ENCODE measurements at places on chromosomes 5 and 9. TPM values are rescaled to one million over a fixed set of nuclear protein-coding genes. Genes with fewer than 3 reads are reported as not detected.

- no peaks in the 10 kb centered on the region for H3K4me1 ChIP-seq
- DNase-seq, result no peak
- H3K4me3 ChIP-seq, result no peak overlapping the region
Measured at GRCh38 chr9:113042884-113043657, 13.5 kb downstream of the ZFP37 start.

- H3K27me3 ChIP-seq, result peaks cover 8% of the 10 kb centered on the region
- H3K4me3 ChIP-seq, result no peak overlapping the region
- H3K36me3 ChIP-seq, result no peaks in the 10 kb centered on the region
- no peak overlapping the region for H3K27ac ChIP-seq
Measured at GRCh38 chr9:132596200-132596599, 13.8 kb downstream of the BARHL1 start.

DNA sequence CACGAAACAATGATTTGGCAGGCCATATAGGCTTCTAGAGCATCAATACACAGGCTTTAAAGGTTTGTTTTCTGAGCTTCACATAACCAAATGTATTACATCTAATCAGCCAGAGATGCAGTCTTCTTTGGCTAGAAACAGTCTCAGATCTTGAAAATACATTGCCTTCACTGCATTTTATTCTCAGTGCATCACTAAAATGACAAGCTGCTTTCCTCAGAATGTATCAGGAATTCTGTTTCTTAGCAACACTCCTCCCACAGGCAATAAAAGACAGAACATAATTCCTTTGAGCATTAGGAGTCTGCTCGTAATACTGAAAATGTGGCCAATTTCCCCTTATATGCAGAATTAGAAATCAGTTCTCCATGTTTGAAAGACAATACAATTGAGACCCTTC, 36.9 kb downstream of the FEM1C start:
- no peak overlapping the region for H3K27ac ChIP-seq
- no peaks in the 10 kb centered on the region for H3K36me3 ChIP-seq
- H3K27me3 ChIP-seq, result no peaks in the 10 kb centered on the region
- H3K4me3 ChIP-seq, result no peak overlapping the region
- H3K4me1 ChIP-seq, result no peaks in the 10 kb centered on the region

DNA sequence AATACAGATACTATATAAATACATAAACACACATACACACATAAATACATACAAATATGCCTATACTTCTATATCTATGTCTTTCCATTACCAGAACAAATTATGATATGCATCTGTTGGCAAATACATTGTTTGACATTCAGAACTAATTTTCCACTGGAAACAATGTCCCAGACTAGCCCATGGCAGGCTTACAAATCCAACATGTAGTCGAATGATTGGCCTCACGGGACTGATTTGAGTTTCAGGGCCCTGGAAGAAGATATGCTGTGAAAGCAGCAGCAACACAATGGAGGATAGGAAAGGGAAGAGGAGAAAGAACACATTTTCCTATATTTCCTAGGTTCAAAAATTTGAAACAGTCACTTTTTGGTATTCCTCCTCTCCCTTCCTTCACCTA, 881.1 kb upstream of the DMAC1 start:
- no peaks in the 10 kb centered on the region for H3K27me3 ChIP-seq
- H3K27ac ChIP-seq, result no peak overlapping the region
- DNase-seq, result no peak

GRCh38 chr5:116806836-116807235, 232.2 kb upstream of the SEMA6A start:
- H3K27ac ChIP-seq, result no peak overlapping the region
- DNase-seq, result no peak
- H3K4me3 ChIP-seq, result no peak overlapping the region
- H3K27me3 ChIP-seq, result no peaks in the 10 kb centered on the region

DNA sequence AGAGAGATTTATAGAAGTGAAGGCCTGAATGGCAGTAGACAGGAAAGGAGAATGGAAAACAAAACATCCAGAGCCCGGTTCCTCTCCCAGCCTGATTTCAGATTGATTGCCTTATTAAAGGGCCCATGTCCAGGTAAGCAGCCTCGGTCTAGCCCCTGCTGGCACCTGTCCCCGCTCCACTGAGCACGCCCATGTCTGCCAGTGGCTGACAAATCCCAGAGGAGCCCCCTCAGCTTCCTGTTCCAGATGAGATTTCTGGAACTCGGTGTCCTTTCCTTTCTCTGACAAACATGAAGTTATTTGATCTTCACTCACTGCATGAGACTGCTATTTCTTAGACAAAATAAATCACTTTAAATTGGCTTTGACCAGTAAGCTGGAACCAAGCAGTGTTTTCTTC, 187.0 kb upstream of the ADCY2 start:
- H3K4me1 ChIP-seq, result peaks cover 4% of the 10 kb centered on the region
- no peaks in the 10 kb centered on the region for H3K36me3 ChIP-seq
- H3K27ac ChIP-seq, result peak overlapping the region; percentile 26
- H3K27me3 ChIP-seq, result no peaks in the 10 kb centered on the region
- no peak for DNase-seq
- H3K4me3 ChIP-seq, result no peak overlapping the region

DNA sequence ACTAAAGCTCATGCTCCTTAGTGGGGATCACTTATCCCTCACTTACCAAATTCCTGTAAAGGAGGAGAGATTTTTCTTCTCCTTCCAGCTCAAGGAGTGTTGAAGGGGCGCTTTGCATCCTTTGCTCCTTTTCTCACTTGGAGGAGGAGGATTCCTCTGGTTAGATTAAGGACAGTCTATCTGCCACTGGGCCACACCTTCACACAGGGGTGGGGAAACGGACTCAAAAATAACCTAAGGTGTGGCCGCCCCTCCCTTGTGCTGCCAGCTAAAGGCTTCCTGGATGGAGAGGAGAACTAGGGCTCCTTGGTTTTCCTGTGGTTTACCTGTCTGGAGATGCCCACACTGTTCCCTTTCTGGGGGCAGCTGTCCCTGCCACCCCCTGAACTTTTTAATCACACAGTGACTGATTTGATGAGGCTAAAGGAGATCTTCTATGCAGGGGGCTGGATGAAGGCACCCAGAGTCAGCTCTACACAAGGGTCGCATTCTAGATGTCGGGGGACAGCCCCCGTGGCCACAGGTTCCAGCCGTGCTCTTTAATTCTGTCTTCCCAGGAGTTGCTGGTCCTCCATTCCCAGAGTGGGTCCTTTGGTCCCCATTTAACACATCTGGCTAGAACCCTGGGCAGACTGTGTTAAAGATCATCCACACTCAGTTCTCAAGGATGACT, 14.4 kb downstream of the GLRX start:
- no peaks in the 10 kb centered on the region for H3K36me3 ChIP-seq
- H3K4me1 ChIP-seq, result peaks cover 29% of the 10 kb centered on the region
- DNase-seq, result peak; percentile 87
- no peak overlapping the region for H3K4me3 ChIP-seq
- H3K27me3 ChIP-seq, result no peaks in the 10 kb centered on the region

DNA sequence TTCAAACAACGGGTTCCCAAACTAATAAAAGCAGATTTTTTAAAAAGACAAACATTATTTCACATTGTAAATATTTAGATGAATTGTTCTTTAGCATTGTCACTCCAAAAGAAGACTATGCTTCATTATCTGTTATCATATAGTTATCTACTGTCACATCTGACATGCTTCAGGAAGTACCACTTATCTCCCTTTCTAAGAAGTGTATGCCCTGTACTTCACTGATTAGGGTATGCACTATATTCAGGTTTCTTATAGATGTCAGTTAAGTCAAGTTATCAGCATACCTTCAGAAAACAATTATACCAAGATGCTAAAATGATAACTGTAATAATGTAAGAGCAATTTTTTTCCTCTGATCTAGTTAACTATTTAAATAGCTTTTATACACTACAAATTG, 40.4 kb downstream of the LMBRD2 start:
- no peaks in the 10 kb centered on the region for H3K36me3 ChIP-seq
- no peaks in the 10 kb centered on the region for H3K4me1 ChIP-seq
- no peak for DNase-seq
- no peak overlapping the region for H3K27ac ChIP-seq
- no peaks in the 10 kb centered on the region for H3K27me3 ChIP-seq

GRCh38 chr5:40437452-40437861, 242.3 kb upstream of the PTGER4 start:
- no peak for DNase-seq
- no peak overlapping the region for H3K4me3 ChIP-seq
- H3K27me3 ChIP-seq, result no peaks in the 10 kb centered on the region
- H3K27ac ChIP-seq, result no peak overlapping the region

PCDHGA6 gene
- total RNA-seq, result 1.5 TPM

HTR4 gene
- total RNA-seq, result 8.9 TPM

F2R gene
- total RNA-seq, result 3.6 TPM

Measured in colonic mucosa (tissue), 4 donors.